ENCODE measurements at places on chromosomes 12 and 14.

GRCh38 chr14:85248881-85249635 lies 280.9 kb upstream of the FLRT2 start:
- no peak for DNase-seq

DNA sequence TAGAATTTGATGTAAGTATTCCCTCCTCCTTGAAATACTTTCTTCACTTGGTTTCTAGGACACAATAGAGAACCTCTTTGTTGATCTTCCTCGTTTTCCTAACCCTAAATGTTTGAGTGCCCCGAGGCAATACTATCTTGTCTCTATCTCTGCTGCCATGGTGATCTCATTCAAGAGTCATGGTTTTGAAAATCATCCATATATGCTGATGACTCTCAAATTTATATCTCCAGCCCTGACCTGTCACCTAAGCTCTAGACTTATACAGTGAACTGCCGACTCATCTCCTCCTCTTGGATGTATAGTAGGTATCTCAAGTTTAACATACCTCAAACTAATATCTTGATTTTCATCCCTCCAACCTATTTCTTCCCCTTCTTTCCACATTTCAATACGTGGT lies 71.4 kb downstream of the RIC8B start:
- DNase-seq, result no peak

- no peak for DNase-seq
These were observed 73.4 kb downstream of the FRMD6 start for GRCh38 chr14:51725061-51725460.

DNA sequence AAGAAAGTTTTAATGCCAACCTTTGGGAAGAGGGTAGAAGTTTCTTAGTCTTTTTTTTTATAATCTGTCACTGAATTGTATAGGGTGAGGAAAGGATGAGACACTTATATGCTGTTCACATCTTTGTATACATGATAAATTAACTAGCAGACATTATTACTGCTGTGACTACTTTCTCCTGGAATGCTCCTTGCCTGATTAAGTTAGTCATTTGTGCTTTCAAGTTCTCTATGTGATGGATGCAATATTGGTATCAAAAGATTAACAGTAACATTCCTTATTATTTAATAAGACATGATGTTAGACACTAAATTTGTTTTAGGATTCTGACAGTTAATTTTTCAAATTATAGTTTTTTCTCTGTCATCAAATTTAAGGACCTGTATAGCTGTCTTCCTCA lies 223.4 kb upstream of the GARIN2 start:
- DNase-seq, result peak; percentile 11

DNA sequence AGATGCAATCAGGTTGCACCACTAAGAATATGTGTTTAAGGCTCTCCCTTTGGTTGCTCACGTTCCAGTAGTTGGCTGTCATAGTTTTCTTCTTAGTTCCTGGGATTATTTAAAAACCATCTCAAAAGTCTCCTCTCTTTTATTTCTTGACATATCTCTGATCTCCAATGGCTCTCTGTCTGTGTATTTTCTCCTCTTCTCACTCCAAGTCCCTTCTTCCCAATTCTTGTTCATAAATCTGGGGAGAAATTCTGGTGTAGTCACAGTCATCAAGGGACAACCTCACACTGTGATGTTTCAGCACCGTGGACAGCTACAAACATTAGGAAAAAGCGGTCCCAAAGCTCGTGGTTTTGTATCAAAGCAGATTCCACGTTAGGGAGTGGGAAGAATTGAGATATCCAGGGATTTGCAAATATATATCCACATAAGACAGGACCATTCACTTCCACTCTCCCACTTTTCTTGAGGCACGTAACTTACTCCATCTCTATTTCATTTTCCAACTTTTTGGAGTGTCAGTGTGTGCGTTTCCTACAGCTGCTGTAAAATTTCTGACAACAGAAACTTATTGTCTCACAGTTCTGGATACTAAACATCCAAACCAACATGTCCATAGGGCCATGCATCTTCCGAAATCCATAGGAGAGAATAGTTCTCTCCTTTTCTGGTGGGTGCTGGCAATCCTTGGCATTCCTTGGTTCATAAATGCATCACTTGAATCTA lies 80.6 kb upstream of the TMEM233 start:
- DNase-seq, result peak; percentile 5

DNA sequence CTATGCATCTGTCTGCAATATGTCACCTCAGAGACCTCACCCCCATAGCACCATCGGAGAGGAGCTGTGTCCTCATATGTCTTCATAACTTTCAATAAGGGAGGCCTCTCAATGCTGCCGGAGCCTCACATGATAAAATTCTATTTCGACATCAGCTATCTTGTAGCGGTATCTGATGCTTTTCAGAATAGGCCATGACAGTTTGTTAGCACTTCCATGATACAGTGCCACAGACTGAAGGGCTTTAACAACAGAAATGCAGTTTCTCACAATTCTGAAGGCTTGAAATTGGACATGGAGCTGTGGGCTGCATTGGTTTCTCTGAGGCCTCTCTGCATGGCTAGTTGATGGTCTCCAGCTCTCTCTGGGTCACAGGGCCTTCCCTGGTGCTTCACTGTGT lies 125.0 kb upstream of the PZP start:
- no peak for DNase-seq

GRCh38 chr14:66119606-66120231 lies 366.5 kb upstream of the CCDC196 start:
- DNase-seq, result no peak

DNA sequence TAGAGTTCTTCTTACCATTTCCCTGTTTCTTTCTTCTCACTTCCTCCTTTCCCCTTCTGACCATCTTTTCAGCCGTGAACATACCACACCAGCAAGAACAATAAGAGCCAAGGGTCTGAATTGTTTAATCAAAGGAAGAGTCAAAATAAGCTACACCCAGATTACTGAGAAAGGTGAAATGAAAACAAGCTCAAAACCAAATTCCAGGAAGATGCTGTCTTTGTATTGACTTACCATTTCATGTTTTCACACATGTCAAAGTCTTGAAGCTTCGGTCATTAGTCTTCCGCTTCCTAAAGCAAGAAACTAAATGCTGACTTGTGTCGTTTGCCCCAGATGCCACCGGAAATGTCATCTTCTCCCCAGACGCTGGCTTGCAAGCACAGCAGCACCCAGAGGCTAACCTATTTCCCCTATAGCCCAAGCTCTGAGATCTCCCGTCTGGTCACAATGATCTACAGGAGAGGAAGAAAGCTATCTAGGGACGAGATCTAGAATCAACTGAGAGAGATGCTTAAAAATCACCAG lies 136.5 kb upstream of the AMIGO2 start:
- DNase-seq, result no peak

Data from renal cortical epithelial cell (primary cell).